ENCODE measurements at places on chromosomes 11 and 22. TPM values are rescaled to one million over a fixed set of nuclear protein-coding genes. Genes with fewer than 3 reads are reported as not detected.

- DNase-seq, result peak; percentile 83
These were observed 1.0 kb upstream of the RELA start for GRCh38 chr11:65663639-65664200.

- no peak for DNase-seq
These were observed 562.3 kb downstream of the NTM start for GRCh38 chr11:131932584-131933325.

GRCh38 chr11:33449798-33450197 is 192.6 kb downstream of the HIPK3 start:
- no peak for DNase-seq

RIN1 gene
- 38.0 TPM for polyA plus RNA-seq

KRTAP5-10 gene
- polyA plus RNA-seq, result not detected

Data from psoas muscle (tissue), 8 donors.